GM12864 (cell line): ENCODE measurements at places on chromosomes 12 and 14.

DNA sequence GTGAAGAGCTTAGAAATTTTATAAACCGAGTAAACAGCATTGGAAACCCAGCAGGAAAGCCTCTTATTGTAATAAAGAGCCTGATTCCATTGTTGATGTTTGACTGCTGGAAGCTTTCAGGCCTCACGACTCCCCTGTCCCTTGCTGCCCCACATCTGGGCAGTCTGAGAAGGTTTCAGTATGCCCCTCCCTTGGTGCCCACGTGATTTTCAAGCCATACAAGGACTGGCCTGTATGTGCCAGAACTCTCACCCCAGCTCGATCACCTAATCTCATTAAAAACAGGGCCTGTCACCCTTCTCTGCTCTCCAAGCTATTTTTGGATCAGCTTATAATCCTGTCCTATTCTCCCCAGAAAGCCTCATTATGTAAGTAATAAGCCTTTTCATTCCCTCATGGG is 7.5 kb upstream of the PYROXD1 start:
- DNase-seq: no peak

- no peak for DNase-seq
Observed at GRCh38 chr12:121288986-121289385, 7.5 kb downstream of the CAMKK2 start.

DNA sequence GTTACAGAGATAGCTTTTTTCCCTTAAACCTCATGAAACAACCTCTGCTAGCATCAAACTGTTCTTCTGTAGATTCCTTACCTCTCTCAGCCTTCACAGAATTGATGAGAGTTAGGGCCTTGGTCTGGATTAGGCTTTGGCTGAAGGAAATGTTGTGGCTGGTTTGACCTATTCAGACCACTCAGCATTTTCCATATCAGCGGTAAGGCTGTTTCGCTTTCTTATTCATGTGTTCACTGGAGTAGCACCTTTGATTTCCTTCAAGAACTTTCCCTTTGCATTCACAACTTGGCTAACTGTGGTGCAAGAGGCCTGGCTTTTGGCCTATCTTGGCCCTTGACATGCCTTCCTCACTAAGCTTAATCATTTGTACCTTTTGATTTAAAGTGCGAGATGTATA is 50.7 kb upstream of the NRXN3 start:
- no peak for DNase-seq

DNA sequence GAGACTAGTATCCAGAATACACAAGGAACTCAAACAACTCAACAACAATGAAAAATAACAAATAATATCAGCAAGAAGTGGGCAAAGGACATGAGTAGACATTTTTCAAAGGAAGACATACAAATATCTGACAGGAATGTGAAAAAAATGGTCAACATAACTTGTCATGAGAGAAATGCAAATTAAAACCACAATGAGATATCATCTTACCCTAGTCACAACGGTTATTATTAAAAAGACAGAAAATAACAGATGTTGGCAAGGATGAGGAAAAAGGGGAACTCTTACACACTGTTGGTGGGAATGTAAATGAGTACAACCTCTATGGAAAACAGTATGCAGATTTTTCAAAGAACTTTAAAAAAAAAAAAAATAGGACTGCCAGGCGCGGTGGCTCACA is 20.4 kb downstream of the VWF start:
- DNase-seq: no peak

DNA sequence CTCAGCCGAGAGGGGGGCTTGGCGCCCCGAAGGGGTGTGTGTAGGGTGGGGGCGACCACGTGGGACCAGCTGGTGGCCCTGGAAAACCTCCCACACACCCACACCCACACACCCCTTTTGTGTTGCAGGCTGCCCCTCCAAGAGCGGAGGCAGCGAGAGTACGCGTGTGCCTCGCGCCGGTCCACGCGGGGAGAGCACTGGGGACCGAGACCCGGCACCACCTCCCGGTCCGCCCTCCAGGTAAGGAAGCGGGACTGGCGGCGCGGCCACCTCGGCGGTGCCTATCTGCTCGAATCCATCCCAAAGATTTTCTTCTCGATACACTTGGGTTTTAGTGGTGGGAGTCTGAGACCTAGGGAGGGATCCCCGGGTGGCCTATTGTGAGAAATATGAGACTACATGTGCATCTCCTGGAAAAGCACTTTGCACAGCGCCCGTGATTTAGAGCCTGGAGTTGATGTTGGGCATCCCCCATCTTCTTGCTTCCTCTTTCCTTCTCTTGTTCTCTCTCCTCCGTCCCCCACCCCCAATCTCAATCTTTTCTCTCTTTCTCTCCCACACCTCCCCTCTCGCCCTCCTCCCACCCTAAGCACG is 393 bp downstream of the SYT1 start:
- DNase-seq: no peak

- no peak for DNase-seq
Observed at GRCh38 chr12:129556082-129556481, 347.7 kb downstream of the TMEM132D start.

GRCh38 chr14:57963071-57963470 is 97.2 kb upstream of the SLC35F4 start:
- no peak for DNase-seq

DNA sequence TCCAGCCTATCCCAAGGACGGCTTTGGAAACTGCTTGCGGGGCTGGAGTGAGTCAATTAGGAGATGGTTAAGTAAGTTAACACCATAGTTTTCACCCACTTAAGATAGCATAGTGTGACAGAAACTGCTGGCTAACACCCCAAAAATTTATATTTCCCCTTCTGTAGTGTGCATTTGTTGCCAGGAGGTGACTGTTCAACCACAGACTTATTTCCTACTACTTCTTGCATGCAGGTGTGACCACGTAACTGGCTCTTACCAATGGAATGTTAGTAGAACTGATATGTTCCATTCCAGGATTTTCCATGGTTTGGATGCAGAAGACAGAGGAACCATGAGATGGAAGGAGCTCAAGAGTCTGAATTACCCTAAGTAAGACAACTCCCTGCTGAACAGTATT is 52.9 kb upstream of the SLC35F4 start:
- no peak for DNase-seq

GRCh38 chr14:99996951-99997571 is 68.2 kb upstream of the EVL start:
- DNase-seq: no peak

DNA sequence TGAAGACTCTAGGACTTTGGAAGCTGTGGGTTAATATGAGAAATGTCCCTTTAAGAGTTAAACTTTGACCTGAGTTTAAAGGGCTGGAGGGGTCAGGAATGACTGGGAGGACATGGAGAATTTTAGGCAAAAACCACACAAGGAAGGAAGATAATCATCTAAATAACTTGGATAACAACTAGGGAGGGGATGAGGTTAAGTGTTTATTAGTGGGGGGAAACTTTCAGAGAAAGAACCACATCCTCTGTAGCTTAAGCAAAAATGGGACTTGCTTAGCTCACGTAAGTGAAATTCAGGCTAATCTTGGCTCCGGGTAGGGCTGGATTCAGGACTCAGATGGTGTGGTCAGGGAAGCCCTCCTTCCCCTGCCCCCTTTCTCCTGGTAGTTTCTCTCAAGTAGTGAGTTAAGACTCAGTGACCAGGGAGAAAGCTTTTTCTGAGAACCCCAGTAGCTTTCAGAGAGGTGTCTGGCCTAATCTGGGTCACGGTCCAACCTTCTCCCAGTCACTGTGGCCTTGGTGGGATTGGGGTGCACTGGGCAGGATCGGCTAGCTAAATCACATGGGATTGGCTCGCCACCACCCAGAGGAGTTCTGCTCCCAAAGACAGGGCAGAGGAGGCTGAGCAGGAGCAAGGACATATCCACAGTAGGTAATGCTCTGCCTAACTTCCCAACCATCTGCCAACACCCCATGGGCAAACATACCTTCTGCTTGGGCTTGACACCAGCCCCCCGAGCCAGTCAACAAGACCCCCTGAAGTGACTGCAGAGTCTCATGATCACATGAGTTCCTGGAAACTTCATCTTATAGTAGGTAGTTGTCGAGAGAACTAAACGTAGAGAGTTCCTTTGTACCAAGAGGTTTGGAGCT is 52.8 kb downstream of the ARF6 start:
- no peak for DNase-seq

DNA sequence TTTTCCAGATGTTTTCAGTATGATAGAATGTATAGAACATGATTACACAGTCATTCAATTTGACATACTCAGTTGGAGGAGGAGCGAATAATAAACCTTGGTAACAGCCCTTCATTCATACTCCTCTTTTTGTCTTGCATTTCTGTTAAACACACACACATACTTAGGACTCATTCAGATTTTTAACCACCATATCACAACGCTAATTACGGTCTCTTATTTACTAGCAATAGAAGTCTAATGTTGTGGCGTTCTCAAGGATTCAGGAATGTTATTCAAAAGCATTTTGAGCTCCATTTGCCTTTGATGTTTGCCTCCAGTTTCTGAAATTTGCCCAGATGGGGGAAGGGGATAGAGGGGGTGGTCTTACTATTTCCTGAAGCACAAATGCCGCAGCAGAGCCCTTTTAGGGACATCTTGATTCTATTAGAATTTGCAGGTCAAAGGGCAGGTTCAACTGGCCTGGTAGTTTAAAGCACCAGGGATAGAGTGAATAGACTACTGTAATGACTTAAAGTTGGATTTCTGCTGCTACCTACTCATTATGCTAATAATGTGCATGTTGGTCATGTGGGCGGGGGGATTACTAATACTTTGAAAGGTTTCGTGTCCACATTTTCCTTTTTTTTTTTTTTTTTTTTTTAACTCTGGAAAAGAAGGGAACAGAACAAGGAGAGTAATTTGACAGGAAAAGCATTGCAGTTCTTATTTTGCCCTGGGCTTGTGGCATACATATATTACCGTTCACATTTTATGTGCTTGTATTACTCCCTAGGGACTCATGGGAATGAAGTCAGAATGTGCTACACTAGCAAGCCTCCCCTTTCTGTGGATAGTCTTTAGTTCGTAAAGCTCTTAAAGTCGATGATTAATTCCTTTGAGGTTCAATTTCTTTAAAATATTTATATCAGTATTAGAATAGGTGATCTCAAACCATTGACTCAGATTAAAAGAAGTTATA is 226.8 kb downstream of the FBXL14 start:
- DNase-seq: no peak

GRCh38 chr14:34302654-34303053 is 159.4 kb downstream of the SPTSSA start:
- DNase-seq: no peak

- DNase-seq: no peak
Observed at GRCh38 chr12:22631863-22632463, 7.0 kb downstream of the ETNK1 start.

GRCh38 chr12:27274706-27275105 is 30.6 kb downstream of the STK38L start:
- DNase-seq: no peak

DNA sequence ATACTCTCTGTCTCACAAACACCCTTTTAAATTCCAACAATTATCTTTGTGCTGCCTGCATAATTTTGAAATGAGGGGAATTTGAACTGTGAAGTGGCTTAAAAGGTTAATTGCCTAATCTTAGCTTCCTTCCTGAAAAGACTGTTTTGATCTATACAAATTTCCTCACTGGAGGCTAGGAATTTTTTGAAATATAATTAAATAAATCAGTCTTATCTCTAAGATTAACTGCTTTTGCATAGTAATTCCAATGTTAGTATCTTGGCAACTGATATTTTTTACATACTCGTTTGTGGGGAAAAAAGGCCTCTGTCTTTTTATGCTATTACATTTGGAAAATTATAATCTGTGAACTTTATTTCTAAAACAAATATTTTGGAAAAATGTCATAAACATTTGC is 498.5 kb downstream of the TMTC2 start:
- no peak for DNase-seq

- no peak for DNase-seq
Observed at GRCh38 chr14:31070431-31070830, 44.3 kb upstream of the STRN3 start.

GRCh38 chr12:12859690-12860089 is 31.7 kb upstream of the GPRC5A start:
- no peak for DNase-seq

- DNase-seq: no peak
Observed at GRCh38 chr12:78455991-78456390, 408.6 kb upstream of the SYT1 start.

DNA sequence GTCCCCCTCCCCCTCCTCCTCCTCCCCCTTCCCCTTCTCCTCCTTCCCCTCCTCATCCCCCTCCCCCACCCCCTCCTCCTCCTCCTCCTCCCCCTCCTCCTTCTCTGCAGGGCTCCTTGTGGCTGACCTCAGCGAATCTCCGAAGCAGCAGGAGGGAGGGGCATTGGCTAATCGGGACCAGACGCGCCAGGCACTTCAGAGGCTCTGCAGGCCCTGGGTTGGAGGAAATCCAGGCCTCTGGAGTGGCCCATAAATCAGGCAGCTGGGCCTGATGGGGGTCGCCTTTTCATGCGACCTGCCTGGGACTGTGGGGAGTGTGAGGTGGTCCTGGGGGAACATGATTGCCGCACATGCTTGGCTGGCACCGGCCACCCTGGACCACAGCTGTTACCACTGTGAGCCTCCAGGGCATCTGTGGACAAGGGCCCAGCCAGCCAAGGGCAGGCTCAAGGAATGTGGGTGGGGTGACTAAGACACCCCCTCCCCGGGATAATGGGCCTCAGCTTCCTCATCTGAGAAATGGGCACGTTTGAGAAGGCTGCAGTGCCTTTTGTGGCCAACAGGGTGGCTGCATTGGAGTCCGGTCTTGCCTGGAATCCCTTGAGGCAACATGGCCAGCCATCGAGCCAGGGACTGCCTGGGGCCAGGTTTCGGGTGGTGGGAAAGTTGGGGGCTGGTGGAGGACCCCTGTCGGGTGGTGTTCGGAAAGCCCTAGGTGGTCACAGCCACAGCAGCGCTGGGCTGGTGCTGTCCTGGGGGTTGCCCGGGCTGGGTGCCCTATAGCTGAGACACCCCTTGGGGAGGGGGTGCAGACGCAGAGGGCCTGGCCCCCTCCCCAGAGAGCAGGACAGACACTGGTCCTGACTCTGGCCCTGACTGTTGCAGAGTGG is 12.0 kb downstream of the KIF26A start:
- DNase-seq: no peak
